AML-193 (cell line): ENCODE measurements at places on chromosomes 2 and 18.
A peak's percentile ranks its signal among the peaks of the same experiment; 100 is the strongest.

DNA sequence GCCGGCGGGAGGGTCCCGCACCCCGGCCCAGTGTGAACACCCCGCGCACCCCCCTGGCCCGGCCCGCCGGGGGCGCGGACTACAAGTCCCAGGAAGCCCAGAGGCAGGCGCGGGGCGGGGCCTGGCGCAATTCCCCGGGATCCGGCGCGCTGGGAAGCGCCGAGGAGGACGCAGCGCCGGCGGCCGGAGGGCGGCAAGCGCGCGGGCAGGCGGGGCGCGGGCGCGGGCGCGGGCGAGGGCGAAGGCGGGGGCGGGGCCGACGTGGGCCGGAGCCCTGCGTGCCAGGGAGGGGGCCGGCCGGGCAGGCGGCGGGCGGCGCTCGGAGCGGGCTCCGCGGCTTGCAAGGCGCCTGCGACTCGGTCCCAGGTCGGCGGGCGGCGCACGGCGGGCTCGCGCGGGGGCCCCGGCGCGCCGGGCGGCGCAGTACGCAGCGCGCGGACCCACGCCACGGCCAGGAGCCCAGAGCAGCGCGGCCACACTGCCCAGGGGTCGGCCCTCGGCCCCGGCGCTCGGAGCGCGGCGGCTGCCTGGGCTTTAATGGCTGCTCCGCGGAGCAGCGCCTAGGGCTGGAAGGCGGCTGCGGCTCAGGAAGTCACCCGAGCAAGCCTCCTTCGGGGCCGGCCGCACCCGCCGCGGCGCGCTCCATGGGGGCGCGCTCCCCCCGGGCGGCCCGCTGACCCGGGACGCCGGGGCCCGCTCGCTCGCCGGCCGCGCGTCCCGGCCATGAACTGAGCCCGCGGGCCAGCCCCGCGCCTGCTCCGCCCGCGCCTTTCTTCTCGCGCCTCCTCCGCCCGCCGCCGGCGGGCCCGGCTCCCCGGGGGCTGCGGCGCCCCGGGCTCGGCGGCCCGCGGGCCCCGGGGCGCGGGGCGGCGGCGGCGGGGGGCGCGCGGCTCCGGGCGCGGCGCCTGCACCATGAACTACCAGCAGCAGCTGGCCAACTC lies at the start of gene AGAP1:
Gene AGAP1, plus strand, starts transcription at position 269 of the 941 bp plus-strand sequence.
- DNase-seq = no peak

- DNase-seq = no peak
These were observed 11.7 kb downstream of the VIT start for GRCh38 chr2:36708041-36708741.

DNA sequence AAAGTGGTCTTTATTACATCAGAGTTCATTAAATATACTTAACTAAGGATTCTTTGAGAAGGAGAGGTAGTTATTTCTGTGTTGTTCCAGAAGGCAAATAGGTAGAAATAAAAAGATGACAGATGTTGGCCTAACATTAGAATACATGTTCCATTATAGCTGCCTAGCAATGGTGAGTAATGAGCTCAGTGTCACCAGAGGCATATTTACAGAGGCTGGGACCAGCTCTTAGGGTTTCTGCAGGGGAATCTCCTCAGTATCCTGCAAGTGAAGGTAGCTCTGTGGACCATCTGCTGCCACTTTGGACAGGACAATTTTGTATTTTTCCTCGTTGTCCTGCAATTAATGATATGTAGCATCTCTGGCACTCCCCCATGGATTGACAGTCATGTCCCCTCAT lies 416.0 kb downstream of the THSD7B start:
- DNase-seq = no peak

DNA sequence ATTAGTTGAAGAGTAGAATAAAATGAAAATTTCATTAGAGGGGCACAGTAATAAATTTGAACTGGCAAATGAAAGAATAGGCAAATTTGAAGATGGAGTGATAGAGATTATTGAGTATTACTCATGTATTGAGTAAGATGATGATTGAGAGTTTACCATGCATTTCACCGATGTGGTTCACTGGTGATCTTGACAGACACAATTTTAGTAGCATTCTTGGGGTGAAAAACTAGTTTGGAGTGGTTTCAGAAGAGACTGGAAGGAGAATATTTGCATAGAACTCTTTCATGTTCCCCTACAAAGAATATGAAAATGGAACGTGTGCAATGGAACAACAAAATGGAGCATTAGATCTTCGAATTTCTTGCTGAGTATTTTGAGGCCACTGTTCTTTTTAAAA lies 121.4 kb downstream of the ASXL3 start:
- DNase-seq = no peak

DNA sequence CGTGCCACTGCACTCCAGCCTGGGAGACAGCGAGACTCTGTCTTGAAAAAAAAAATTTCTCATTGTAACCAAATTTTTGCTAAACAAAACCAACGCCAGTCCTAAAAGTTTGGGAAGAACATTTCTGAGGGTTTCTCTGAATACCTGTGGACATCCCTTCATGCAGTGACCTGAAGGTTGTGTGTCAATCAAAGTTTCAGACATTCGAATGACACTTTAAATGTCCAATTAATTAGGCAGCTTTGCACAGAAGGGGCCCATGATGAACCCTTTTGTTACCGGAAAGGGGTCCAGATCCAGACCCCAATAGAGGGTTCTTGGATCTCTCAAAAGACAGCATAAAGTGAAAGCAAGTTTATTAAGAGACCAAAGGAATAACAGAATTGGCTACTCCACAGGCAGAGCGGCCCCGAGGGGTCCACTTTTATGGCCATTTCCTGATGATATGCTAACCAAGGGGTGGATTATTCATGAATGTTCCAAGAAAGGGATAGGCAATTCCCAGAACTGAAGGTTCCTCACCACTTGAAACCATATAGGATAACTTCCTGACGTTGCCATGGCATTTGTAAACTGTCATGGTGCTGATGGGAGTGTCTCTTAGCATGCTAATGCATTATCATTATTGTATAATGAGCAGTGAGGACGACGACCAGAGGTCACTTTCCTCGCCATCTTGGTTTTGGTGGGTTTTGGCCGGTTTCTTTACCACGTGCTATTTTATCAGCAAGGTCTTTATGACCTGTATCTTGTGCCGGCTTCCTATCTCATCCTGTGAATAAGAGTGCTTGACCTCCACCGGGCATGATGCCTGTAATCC lies 27.5 kb upstream of the HPCAL1 start:
- no peak for DNase-seq

DNA sequence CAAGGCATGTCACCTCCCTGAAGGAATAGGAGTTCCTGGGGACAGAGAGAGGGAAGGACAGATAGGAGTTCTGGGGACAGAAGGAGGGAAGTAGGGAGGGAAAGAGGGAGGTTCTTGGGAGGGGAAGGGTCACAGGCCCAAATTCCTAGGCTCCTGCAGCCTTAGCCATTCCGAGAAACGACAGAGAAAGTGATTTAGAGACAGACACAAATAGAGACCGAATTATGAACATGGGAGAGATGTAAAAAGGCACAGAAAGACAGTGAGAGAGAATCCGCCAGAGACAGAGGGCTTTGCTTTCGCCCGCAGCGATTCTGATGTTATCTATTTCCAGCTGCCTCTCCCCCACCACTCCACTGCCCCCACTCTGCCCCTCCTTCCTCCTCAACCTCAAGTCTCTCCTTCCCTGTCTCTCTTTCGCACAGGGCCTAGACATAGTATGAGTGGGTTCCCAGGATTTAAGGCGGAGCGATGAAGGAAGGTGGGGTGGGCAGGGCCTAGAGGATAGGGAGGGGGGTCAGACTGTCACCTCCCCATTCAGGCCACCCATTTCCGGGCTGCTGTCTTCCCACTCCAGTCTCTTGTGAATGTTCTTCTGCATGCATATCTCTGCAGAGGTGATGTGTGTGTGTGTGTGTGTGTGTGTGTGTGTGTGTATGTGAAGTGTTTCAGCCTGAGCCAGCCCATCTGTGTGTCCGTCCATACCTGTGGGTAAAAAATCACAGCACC lies 3.3 kb upstream of the WNT6 start:
- no peak for DNase-seq

DNA sequence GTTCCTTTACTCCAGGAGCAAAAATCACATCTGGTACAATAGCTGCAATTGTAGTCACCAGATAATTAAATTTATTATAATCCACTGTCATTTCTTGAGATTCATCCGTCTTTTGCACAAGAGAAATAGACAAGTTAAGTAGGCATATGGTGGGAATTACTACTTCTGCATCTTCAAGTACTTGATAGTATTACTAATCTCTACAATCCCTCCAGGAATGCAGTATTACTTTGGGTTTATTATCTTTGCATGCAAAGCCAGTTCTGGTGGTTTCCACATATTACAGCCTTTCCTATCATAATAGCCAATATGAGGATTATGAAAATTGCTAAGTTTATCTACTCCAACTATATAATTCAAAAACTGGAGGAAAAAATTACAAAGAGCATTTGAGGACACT lies 254.1 kb downstream of the IKZF2 start:
- no peak for DNase-seq

DNA sequence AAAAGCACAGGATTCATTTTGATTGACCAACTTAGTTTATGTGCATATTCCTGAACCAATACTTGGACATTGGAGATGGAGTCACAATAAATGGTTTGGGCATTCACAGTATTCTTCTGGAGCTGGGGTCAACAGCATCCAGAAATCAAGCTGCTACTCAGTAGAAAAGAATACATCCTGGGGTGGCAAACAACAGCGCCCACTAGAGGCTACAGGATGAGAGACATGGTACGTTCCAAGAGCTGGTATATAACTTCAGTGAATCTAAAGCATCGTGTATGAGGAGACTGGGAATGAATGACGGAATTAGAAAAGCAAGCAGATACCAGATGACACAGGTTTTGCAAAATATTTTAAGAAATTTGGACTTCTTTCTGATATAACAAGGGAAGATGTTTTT lies 142.9 kb upstream of the FIGN start:
- DNase-seq = peak; percentile 23

GRCh38 chr2:237192881-237193280 lies 107.2 kb downstream of the COPS8 start:
- DNase-seq = no peak

DNA sequence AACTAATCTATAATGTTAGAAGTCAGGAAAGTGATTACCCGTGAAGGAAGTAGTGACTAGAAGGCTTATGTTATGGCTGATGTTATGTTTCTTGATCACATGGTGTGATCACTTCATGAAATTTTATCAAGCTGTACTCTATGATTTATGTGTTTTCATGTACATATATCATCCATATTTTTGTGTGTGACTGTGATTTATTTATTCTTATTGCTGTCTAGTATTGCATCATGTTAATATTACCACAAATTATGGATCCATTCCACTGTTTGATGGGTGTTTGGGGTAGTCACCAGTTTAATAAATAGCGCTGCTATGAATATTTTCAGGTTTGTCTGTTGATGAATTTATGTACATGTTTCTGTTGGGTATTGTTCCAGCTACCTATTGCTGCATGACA lies 59.4 kb downstream of the SH2D6 start:
- DNase-seq = no peak

DNA sequence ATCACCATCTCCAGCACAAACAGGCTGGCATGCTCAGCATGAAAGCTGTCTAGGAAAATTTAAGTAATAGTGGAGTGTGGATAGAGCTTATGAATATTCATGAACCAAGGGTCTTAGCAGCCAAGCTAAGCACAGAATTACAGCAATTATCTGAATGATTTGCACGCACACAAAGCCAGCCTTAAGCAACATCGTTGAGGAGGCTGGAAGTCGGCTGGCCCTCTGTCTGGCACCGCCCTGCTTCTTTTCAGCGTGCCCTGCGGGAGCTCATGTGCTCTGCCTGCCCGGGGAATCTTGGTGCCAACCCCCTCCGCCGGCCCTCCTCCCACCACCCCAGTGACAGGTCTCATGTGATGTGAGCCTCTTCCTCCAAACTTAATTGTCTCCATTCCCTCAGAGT lies 540.1 kb downstream of the CMPK2 start:
- no peak for DNase-seq

GRCh38 chr2:62731275-62731674 lies 25.8 kb downstream of the EHBP1 start:
- DNase-seq = no peak
